ENCODE measurements at places on chromosomes 11 and 22. TPM values are rescaled to one million over a fixed set of nuclear protein-coding genes. Genes with fewer than 3 reads are reported as not detected.

The OR2AG1 gene
- total RNA-seq: not detected

The APOC3 gene
- not detected for total RNA-seq

The FOXR1 gene
- total RNA-seq: not detected

DNA sequence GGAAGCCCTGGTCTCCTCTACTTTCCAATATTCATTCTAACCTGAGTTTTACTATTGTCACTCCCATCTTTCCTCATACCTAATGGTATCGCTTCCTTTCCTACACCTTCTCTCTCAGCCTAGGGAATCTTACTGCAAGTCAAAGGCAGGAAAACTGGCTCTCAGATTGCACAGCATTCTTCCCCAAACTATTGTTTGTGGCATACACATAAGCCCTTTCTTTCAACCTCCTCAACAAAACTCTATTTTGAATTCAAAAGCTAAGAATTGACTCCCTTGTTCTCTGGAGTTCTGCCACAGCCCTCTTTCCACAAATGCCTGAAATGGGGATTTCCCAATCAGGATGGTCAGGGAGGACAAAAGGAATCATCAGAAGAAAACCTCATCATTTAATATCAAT, 181.5 kb downstream of the FAM76B start:
- no peaks in the 10 kb centered on the region for H3K4me1 ChIP-seq
- no peaks in the 10 kb centered on the region for H3K27me3 ChIP-seq
- H3K36me3 ChIP-seq: no peaks in the 10 kb centered on the region
- no peak for DNase-seq
- H3K4me3 ChIP-seq: no peak overlapping the region

- no peak overlapping the region for H3K27ac ChIP-seq
- no peak for DNase-seq
- H3K4me3 ChIP-seq: no peak overlapping the region
- no peaks in the 10 kb centered on the region for H3K27me3 ChIP-seq
These were observed 23.0 kb downstream of the PC start for GRCh38 chr11:66934950-66935779.

DNA sequence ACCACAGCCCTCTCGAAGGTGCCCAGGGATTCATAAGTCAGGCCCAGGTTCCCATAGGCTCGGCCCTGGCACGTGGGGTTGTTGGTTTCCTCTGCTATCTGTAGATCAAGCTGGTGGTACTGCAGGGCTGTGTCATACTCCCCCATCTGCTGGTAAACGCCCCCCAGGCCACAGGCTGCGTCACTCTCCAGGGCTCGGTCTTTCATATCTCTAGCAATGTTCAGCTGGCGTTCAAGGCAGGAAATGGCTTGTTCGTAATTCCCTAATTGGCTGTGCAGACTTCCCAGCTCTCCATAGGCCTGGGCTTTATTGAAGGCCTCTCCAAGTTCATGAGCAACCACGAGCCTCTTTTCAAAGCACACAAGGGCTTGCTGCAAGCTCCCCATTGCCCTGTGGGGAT, 186.4 kb upstream of the PITPNB start:
- H3K36me3 ChIP-seq: no peaks in the 10 kb centered on the region
- no peak overlapping the region for H3K4me3 ChIP-seq
- no peak for DNase-seq
- no peaks in the 10 kb centered on the region for H3K27me3 ChIP-seq
- H3K4me1 ChIP-seq: no peaks in the 10 kb centered on the region

GRCh38 chr11:132278801-132279574, 908.6 kb downstream of the NTM start:
- no peaks in the 10 kb centered on the region for H3K36me3 ChIP-seq
- no peaks in the 10 kb centered on the region for H3K4me1 ChIP-seq
- H3K4me3 ChIP-seq: no peak overlapping the region

GRCh38 chr11:9025101-9025850, 21.5 kb upstream of the NRIP3 start:
- no peak overlapping the region for H3K27ac ChIP-seq
- no peak overlapping the region for H3K4me3 ChIP-seq
- no peaks in the 10 kb centered on the region for H3K36me3 ChIP-seq

DNA sequence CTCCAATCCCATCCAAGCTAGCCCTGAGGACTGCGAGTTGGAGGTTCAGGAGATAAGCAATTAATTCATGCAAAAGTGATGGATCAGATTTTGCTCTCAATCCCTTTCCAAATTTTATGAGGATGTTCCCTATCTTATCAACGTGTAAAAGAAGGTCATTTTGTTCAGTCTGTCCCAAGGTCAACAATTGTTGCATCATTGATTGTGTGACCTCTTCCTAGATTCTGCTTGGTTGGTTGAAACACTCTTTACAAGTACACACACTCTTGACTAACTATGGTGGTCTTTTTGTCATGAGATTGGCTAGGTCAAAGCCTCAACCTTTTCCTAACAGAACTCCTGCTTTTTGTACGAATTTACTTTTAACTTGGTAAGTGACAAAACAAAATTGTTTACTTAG, 41.7 kb downstream of the COMMD9 start:
- peaks cover 3% of the 10 kb centered on the region for H3K27me3 ChIP-seq
- no peaks in the 10 kb centered on the region for H3K4me1 ChIP-seq
- no peak overlapping the region for H3K4me3 ChIP-seq

DNA sequence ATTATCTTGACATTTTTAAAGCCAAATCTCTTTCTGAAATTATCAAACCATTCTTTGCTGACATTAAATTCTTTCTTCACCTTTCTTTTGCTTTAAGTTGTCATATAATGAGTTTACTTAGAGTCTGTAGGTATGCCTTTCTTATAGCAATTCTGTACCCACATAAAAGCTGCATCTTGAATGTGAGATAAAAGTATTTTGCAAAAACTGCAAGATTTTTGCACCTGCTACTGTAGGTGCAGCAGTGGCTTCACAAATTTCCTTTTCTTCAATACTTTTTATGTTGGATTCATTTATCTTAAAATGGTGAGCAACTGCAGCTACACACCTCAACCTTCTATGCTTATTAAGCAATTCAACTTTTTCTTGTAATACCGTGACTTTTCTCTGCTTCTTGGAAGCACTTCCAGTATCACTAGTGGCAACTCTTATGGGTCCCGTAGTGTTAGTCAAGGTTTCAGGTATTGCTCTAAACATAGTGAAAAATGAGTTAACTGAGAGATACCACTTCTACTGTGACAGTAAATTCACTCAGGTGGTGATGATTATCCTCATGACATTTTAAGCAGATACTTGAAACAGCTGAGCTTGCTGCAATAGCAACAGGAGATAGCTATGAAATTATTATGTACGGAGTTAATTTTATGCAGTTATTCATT, 18.8 kb downstream of the ZFP91 start:
- no peak for DNase-seq
- H3K27me3 ChIP-seq: no peaks in the 10 kb centered on the region
- no peaks in the 10 kb centered on the region for H3K36me3 ChIP-seq
- peaks cover 38% of the 10 kb centered on the region for H3K4me1 ChIP-seq
- H3K4me3 ChIP-seq: no peak overlapping the region

Data from CD8-positive, alpha-beta memory T cell (primary cell).